Right ventricle myocardium superior (tissue), 1 donor: ENCODE measurements at places on chromosomes 5 and 9. TPM values are rescaled to one million over a fixed set of nuclear protein-coding genes. Genes with fewer than 3 reads are reported as not detected.

DNA sequence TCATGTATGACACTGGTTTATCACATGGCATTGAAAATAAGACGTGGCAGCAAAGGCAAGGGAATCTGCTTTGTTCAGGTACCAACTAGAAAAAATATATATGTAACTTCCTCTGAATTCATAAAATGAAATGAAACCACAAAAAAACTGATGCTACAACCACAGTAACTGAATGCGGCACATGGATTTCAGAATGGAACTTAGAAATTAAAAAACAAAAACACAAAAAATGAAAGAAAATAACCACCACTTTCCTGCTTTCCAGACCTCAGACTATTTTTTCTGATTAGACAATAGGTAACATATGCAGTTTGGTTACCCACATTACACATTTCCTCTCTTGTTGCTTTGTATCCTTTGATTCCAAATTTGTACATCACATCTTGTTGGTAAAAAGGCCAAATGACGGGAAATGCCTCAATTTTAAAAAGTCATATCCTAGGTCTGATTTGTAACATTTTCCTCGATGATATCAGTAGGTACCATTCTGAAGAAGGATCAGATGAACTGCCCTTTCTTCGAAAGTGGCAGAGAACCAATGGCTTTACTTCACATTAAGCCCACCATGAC, 18.1 kb upstream of the PDCL start:
- no peak for DNase-seq

- DNase-seq, result no peak
These were observed 90.4 kb upstream of the IL6ST start for GRCh38 chr5:56085193-56085592.

DNA sequence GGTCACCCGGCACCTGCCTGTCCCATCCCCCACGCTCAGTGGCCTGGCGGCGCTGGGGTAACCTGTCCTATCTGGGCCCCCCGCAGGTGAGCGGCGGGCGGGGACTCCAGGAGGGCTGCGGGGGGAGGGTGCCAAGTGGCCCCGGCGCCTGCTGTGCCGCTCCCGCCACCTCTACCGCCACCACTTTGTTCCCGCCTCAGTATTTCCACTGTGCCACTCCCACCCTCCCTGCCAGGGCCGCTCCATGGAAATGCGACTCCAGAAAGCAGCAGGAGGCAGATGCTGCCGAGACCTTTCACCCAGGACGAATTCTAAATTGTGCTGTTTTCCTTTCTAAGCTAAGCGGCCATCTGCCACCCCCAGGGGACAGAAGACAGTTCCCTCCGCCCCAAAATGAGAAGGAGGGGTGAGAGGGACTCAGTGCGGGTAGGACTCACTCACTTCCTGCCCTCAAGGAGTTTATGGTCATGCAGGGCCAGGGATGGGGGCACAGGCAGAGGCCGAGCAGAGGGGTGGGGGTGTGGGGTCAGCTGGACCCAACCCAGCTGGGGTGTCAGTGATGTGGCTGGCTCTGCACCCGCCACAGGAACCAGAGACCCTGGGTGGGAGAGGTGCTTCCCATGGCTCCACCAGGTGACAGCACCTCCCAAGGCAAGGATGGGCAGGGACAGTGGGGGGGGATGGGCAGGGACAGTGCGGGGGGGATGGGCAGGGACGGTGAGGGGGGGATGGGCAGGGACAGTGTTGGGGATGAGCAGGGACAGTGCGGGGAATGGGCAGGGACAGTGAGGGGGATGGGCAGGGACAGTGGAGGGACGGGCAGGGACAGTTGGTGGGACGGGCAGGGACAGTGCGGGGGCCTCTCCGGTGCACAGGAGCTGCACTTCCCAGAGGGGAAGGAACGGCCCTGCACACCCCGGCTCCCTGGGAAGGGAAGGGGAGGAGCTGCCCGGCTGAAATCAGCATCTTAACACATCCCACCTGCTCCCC, 17.8 kb downstream of the NOTCH1 start:
- no peak for DNase-seq

DNA sequence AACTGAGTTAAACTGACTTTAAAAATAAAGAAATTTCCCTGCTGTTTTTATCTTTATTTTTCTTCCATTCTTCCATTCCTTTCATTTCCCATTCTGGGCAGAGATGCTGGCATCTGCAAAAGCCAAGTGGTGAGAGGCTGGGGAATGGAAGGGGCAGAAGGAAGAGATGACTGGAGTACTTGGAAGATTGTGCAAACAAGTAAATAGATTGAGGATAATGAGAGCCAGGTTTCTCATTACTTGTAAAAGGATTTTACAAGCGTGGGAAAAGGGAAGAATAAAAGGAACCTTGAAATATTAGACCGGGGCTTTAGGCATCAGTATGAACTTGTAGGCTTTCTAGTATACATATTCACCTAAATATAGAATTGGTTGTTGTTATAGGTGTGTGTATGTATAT, 341.2 kb downstream of the CAAP1 start:
- no peak for DNase-seq

GRCh38 chr5:168015506-168015905, 275.9 kb upstream of the WWC1 start:
- DNase-seq, result no peak

DNA sequence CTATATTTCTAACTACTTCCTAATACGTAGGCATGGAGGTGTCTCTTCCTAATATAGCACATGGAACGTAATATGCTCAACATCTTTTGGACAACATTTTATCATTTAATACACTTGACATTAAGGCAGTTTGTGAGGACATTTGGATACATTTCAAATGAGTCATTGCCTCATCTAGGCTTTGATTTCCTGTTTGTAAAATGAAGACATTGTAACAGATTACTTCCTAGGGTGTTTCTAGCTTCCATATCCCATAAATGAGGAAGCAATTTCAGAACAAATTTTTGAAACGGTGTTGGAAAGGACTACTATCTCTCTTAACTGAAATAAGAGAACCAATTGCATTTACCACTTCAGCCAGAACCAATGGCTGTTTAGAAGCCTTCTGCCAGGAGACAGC, 38.7 kb downstream of the SLC28A3 start:
- DNase-seq, result no peak

DNA sequence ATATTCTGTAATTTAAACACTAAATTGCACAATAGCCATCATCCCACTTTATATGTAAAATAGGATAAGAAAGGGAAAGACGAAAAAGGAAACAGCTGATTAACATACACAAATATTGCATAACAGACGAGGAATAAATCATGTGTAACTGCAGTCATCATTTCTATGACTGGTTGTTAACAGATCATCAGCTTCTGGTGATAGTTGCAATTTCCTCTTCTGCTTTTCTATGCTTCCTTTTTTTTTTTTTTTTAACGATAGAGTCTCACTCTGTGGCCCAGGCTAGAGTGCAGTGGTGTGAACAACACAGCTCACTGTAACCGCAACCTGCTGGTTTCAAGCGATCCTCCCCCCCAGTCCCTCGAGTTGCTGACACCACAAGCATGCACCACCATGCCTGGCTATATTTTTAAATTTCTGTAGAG, 22.5 kb upstream of the JAKMIP2 start:
- DNase-seq, result no peak

The ARL14EPL gene
- not detected for total RNA-seq
